ENCODE measurements at places on chromosomes 5 and 9.

- DNase-seq = peak; percentile 21
These were observed 354.6 kb downstream of the SLIT3 start for GRCh38 chr5:168946363-168946762.

GRCh38 chr5:33891788-33892619 is at the start of gene ADAMTS12:
Gene ADAMTS12 (minus strand): TSS chr5:33891990. CDS start chr5:33891856, 134 bp downstream.
- DNase-seq = no peak

DNA sequence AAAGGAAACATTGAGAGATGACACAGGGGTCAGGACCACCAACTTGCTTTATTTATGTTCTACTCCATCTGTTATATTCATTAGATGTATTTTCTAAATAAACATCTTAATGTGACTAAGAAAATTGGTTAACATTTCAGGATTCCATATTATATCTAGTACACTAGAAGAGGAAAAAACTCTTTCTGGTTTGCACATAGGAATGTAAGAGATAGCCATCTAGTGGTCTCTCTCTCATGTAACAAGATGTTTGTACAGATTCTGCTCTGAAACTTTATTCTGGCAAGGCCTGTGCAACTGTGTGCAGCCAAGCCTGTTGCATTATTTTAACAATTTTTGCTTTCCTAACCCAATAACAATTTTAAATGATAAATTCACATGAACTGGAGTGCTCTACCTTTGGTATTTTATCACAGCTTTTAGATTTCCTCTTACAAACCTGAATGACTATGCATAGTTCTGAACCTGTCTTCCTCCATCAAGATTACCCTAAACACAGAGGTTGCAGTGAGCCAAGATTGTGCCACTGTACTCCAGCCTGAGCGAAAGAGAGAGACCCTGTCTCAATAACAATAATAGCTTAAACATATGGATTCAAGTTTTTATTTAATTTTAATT is 148.2 kb downstream of the GIN1 start:
- peak; percentile 3 for DNase-seq

GRCh38 chr9:122383992-122384461 is 13.2 kb downstream of the PTGS1 start:
- no peak for DNase-seq

GRCh38 chr5:177036921-177037320 is 14.4 kb downstream of the ZNF346 start:
- DNase-seq = no peak

DNA sequence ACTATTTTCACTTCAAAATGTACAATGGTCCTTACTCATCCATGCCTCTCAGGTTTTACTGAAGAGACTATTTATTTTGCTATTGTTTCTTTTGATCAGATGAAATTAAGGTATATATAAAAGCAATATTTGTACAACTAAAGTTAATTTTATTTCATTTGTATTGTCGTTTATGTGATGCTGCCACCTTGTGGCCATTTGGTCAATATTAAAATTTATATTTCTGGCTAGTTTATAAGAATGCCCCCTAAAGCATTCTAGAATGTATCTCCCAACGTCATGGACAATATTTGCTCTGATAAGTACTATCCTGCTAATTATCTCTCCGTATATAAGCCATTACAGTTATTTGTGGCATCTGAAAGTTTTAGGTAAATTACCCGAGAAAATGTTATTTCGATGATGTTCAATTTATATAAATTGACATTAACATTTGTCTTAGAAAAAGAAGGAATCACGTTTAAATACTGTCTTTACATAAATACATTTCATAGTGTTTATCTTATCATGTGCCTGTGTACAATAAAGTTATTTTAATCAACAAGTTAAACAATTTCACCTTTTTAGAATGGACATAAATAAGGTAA is 680.0 kb downstream of the TAF11L14 start:
- DNase-seq = no peak

DNA sequence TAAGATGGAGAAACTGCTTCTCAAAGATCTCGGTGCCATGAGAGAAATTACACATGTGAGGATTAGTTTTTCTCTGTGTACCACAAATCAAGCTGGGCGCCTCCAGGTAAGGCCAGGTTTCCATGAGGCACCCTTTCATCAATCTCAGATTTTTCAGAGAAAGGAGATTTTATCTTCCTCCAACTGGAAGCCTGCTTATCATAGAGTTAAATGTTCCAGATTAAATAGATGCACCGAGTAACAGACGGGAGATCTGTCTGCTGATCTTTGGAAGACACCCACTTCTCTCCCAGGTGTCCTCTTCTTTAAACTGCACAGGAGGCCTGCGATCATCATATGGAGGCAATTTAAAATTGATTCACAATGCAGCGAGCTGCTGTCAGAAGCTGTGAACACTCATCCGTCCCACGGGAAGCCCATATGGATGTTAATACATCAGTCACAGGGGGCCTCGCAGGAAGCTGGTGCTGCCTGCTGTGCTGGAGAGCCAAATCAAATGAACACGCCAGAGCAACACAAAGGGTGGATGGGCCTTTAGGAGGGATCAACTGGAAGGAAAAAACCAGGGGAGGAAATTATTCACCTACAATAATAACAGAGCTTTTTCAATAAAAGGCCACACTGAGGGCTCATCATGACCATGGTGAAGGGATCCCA is 93.3 kb downstream of the TLE1 start:
- no peak for DNase-seq

DNA sequence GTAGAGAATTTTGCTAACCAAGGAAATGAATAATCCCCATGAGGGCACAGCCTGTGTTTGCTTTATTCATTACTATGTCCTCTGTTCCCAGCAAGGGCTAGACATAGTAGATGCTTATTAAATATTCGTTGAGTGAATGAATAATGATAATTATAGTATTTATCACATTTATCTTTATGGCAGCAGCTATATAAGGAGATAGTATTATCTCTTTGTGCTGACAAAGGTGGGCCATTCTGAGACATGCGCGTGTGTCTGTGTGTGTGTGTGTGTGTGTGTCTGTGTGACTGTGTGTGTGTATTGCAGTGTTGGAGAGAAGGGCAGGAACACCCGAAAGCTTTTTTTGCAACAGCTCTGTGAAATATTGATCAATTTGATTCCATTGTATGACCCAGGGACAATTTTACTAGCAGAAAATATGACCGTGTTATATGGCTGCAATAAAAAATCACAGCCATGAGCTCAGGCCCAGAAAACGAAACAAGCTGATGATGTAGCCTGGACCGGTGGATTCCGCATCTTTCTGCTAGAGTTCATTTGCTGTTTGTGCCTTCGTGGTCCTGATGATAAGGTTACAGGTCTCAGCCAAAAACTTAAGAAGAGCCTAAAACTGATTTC is 39.8 kb downstream of the ZNF618 start:
- no peak for DNase-seq

- DNase-seq = no peak
These were observed 1.6 kb downstream of the PLK2 start for GRCh38 chr5:58458141-58458742.

DNA sequence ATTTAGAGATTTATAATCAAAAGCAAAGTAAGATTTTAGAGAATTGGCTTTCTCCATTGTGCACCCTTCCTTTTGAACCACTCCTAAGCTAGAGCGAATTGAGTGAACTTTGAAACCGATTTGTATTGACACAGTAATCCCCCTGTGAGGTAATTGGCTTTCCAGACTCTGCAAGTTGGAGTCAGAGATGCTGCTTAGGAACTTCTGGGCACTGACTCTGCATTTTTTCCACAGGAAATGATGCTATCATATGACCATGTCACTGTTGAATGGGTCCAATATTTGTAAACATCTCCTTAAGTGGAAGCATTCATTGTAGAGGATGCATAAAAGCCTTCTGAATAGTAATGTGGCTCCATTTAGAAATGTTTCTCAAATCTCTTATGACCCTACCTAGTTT is 394.4 kb upstream of the ZNF608 start:
- DNase-seq = peak; percentile 38

GRCh38 chr5:133397348-133397747 is 215.0 kb downstream of the FSTL4 start:
- no peak for DNase-seq

- no peak for DNase-seq
These were observed 579.7 kb upstream of the ZNF608 start for GRCh38 chr5:125326150-125326510.

- DNase-seq = no peak
These were observed 478.5 kb upstream of the DMAC1 start for GRCh38 chr9:8278048-8278447.

- no peak for DNase-seq
These were observed 299.5 kb downstream of the SLIT3 start for GRCh38 chr5:169001394-169001793.

GRCh38 chr5:119070578-119070827 is 384 bp upstream of the DMXL1 start:
- DNase-seq = no peak

DNA sequence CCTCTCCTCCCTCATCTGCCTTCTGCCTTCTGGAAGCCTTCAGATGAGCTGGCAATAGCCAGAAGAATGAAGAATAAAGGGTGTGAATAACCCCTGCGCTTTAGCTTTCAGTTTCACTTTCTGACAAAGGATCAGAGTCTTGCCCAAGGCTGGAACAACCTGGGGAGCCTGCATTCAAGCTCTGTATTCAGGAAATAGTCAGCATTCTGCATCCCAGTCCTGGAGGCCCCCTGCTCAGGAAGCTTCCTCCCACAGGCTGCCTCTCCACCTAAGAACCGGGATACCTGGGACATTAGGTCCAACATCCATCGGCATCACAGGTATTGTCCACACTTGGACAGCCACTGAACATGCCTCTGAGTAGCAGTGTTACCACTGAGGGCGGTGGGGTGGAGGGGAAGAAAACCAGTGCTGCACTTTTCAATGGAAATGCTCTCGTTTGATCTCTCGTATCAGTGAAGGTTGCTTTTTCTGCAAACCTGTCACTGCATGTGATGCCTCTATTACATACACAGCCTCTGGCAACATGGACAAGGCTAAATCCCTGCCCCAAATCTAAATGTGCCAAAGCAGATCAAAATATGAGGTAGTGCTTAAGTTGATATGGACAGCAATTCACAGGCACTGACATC is 39.8 kb upstream of the ACO1 start:
- no peak for DNase-seq

DNA sequence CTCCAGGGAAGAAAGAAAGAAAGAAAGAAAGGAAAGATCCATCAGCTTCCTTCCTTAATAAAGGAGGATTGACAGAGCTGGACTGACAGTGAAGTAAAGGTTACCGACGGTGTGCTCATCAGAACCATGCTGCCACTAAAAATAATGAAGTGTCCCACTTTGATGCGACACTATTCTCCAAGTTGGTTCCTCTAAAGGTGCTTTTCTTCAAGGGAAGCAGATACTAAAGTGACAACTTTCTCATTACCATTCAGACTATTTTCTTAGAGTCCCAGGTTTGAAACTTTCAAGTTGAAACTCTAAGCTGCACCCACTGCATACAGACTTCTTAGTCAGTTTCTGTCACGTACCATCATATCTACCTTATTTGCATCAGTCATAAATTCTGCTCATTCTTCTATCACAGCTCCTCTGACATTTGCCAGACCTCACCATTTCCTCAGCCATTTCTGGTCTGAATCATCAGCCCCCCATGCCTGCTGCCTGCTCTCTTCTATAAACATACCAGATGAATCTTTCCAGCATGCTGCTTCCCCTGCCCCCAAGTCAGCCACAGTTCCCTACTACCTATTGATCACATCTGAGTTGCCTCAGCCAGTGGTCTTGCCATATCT is 177.6 kb downstream of the DEPDC1B start:
- no peak for DNase-seq

DNA sequence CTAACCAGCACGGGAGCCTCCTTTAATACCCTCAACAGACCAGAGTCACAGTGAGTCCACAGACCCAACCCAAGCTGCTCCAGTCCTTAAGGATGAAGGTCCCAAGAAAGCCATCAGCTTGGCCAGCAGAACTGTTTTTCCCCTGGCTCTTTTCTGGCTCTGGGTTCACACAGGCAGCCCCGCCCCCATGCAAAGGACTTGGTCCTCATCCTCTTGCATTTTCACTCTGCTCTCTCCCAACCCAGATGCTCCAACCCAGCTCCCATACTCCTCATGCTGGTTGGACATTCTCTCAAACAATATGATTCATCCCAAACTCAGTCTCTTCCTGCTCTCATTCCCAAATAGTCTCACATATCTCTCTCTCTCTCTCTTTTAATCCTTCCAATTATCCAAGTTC is 74.2 kb upstream of the SPOCK1 start:
- DNase-seq = no peak

DNA sequence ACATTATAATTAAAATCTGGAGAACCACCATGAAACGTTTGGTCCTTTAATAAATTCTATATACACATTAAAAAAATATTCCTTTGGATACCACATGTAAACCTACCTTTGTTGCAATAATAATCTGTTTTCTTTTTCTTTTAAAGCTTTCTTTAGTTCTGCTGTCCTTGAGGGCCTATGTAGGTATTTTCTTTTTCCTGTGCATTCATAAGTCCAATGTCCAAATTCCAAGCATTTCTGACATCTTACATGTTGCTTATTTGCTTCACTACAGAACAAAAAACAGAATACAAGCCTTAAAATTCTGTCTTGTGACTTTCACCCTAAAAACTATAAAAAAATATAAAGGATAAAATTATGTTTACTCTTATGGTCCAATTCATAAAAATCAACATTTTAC is 19.7 kb downstream of the ZCCHC10 start:
- DNase-seq = no peak

DNA sequence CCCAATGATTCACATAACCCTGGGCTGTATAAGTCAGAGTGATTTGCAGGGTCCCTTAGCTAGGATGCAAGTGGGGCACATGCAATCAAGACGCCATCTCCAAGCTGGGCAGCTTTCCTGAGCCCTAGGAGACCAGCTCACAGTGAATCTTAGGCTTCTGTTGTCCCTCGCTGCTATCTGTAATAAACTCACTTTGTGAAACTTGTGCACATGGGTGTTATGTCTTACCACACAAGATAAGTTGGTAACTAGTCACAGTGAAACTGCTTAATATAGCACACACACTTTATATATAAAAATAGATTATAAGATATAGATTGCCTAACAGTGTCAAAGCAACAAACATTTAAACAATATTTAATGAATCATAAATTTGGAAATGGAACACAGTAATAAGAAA is 658.5 kb downstream of the SLCO4C1 start:
- DNase-seq = no peak

- no peak for DNase-seq
These were observed 148.3 kb downstream of the PRDM9 start for GRCh38 chr5:23655674-23656073.

- DNase-seq = no peak
These were observed 114.2 kb downstream of the SEMA5A start for GRCh38 chr5:9431496-9432258.

- DNase-seq = no peak
These were observed 115.1 kb downstream of the ESM1 start for GRCh38 chr5:54870271-54870670.
